CD4-positive, alpha-beta T cell treated with Interleukin-10 for 1 hour (primary cell): ENCODE measurements at places on chromosomes 1 and 21.

GRCh38 chr1:219120624-219121544 is 52.8 kb upstream of the LYPLAL1 start:
- no peak for DNase-seq

DNA sequence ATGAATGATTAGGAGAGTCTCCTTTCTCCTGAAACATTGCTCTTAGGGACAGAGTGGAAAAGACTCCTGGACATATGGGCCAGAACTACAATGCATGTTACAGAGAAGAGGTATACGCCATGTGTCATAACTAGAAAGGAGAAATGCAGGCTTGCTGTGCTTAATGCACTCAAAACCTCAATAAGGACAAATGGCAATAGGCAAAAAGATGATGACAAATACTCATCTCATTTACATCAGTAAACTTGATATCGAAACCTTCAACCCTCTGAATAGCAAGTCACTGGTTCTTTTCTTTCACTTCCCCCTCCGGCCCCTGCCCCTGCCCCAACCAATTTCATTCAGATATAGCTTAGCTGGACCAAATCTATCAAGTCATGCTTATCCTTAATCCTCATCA is 1.9 kb upstream of the GPR88 start:
- no peak for DNase-seq

DNA sequence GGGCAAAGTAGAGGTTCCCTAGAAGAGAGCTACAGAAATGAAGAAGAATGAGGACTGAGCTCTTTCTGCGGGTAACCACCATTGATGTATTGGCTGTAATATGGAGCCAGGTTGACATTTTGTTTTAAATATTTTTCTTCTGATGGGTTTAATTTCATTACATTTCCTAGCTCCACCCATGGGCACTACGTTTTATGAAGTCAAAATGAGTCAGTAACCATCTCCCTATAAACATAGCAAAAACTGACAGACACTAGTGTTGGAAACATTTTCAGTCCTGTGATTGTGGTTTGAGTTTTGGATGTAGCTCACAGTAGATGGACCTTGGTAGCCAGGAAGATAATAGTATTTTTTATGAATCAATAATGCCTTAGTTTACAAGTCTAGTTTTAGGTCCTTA is 470.4 kb upstream of the B3GALT2 start:
- DNase-seq = no peak

DNA sequence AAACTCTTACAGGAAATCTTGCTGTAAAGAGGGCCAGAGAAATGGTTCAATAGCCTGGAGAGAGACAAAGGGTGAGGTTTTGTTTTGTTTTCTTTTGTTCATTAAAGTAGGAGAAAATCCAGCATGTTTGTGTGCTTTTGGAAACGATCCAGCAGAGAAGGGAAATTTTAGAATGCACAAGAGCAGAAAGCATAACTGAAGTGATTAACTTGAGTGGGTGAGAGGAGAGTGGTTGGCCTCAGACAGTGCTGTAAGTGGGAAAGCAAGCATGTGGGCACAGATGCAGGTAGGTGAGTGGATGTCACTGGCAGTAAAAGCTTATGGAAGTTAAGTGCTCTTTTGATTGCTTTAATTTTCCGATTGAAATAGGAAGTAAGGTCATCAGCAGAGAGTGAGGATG is 50.2 kb downstream of the EEIG2 start:
- DNase-seq = no peak

- DNase-seq = no peak
Measured at GRCh38 chr1:65247419-65248359, 61.7 kb upstream of the DNAJC6 start.
